ENCODE measurements at places on chromosomes 12 and 14. TPM values are rescaled to one million over a fixed set of nuclear protein-coding genes. Genes with fewer than 3 reads are reported as not detected.

The ASB8 gene
- 20.7 TPM for total RNA-seq

- H3K4me3 ChIP-seq = no peak overlapping the region
- H3K4me1 ChIP-seq = peaks cover 29% of the 10 kb centered on the region
- H3K27me3 ChIP-seq = no peaks in the 10 kb centered on the region
- no peak for DNase-seq
- H3K27ac ChIP-seq = no peak overlapping the region
- H3K36me3 ChIP-seq = no peaks in the 10 kb centered on the region
Observed at GRCh38 chr12:54592316-54592715, 3.9 kb upstream of the PPP1R1A start.

DNA sequence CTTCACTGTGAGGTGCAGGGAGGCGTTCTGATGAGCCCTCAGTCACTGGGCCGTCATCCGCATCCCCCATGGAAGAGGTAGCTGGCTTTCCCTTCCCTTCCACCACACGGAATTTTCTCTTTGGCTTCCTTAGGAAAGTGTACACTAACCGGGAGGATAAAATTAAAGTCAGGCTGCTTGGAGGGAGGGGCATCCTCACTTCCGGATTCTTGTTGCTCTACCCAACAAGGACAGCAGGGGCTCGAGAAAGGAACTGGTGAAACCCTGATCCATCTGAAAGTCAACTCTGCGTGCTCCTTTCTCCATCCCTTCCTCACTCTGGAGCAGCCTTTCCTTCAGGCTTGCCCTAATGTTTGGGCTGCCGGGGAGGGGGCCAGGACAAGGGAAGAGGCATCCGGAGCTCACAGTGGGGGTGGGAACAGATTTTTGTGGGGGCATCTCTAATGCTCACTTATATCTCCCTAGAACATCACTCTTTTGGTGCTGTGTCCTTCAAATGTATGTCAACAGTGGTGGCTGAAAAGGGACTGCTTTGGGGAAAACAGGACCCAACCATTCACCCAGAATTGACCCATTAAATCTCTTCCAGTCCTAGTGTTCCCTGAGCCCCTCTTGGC lies 101.4 kb upstream of the FKBP4 start:
- no peak overlapping the region for H3K27ac ChIP-seq
- H3K27me3 ChIP-seq = no peaks in the 10 kb centered on the region
- H3K4me3 ChIP-seq = no peak overlapping the region

The CTSG gene
- 8.8 TPM for total RNA-seq

DNA sequence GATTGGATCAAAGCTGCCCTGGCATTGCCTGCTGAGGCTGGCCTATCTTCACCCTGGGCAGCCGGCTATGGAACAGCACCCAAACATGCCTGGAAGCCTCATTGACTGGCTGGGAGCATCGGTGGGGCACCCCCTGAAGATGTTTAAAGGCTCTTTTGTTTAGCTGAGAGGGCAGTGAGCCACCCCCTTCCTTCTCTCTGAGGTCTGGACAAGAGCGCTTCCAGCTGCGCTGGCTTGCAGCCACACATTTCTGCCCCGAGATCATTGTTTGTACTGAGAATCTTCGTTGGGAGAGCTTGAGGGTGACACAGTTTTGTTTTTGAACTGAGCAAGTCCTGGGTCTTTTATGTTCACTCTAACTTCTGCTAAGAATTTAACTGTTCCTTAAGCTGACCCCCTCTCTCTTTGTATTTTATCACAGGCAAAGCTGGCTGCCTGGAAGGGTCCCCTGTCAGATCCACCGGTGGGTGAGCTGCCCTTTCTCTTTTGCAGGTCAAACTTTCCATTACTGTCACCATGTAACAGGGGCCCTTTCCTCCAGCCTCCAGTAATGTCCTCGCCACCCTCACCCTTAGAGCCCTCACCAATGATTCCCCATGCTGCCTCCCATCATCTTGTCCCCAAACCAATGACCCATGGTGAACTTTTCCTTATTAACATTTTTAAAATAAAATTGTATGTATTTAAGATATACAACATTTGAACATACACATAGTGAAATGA lies 212.2 kb downstream of the KIF26A start:
- no peak overlapping the region for H3K4me3 ChIP-seq
- H3K27me3 ChIP-seq = no peaks in the 10 kb centered on the region
- no peak overlapping the region for H3K27ac ChIP-seq
- no peaks in the 10 kb centered on the region for H3K36me3 ChIP-seq

The RGS6 gene
- total RNA-seq = 1.4 TPM

The MAPK1IP1L gene
- total RNA-seq = 57.0 TPM

The SPATS2 gene
- 31.4 TPM for total RNA-seq

DNA sequence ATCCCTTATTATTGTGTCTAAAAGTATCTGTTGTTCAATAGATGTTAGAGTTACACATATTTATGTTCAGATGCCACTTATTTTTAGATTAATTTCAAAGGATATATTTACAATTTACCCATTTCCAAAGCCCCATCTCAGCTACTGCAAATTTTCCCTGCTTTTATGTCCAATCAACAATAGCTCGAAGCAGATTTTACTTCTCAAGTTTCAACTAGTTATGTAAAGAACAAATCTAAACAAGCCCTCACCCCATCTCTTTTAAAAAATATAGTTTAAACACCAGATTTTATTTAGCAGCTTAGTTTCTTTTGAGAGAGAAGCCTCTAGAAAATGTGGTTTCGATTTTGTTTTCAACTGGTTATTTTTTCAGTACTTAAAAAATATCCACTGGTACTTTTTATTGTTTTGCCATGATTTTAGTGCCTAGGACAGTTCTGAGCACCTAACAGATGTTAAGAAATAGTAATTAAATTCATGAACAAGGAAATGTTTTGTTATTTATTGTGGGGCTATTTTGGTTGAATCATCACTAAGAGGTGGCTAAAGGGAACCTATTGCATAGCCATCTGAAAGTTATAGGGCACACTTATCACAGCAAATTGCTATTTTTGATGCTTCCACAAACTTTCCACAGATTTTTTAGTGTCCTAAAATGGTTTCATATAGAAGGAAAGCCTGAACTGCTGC lies 96.2 kb upstream of the BMP4 start:
- H3K36me3 ChIP-seq = no peaks in the 10 kb centered on the region
- no peaks in the 10 kb centered on the region for H3K27me3 ChIP-seq
- no peak for DNase-seq
- H3K27ac ChIP-seq = no peak overlapping the region
- no peak overlapping the region for H3K4me3 ChIP-seq
- no peaks in the 10 kb centered on the region for H3K4me1 ChIP-seq

The SLC25A21 gene
- not detected for total RNA-seq

GRCh38 chr14:68806526-68807147 lies 13.8 kb upstream of the ZFP36L1 start:
- peaks cover 15% of the 10 kb centered on the region for H3K4me1 ChIP-seq
- no peaks in the 10 kb centered on the region for H3K27me3 ChIP-seq
- H3K36me3 ChIP-seq = no peaks in the 10 kb centered on the region
- no peak overlapping the region for H3K4me3 ChIP-seq
- no peak for DNase-seq
- H3K27ac ChIP-seq = peak overlapping the region; percentile 79

DNA sequence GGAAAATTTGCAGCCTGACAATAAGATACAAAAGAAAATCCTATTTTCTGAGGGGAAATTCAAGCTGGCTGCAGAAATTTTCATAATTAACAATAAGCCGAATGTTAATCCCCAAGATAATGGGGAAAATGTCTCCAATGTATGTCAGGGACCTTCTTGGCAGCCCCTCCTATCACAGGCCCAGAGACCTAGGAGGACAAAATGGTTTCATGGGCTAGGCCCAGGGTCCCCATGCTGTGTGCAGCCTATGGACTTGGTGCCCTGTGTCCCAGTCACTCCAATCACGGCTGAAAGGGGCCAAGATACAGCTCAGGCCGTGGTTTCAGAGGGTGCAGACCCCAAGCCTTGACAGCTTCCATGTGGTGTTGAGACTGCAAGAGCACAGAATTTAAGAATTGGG lies 11.2 kb downstream of the C12orf50 start:
- no peaks in the 10 kb centered on the region for H3K4me1 ChIP-seq
- no peak overlapping the region for H3K27ac ChIP-seq
- no peak for DNase-seq
- no peaks in the 10 kb centered on the region for H3K27me3 ChIP-seq
- no peaks in the 10 kb centered on the region for H3K36me3 ChIP-seq

The KRT8 gene
- 130 TPM for total RNA-seq

The PSMB11 gene
- not detected for total RNA-seq

GRCh38 chr12:64019101-64019500 lies 174.6 kb downstream of the SRGAP1 start:
- no peaks in the 10 kb centered on the region for H3K4me1 ChIP-seq
- no peaks in the 10 kb centered on the region for H3K36me3 ChIP-seq
- H3K27ac ChIP-seq = no peak overlapping the region
- no peak for DNase-seq
- H3K4me3 ChIP-seq = no peak overlapping the region

GRCh38 chr14:58738189-58738836 lies 100.6 kb downstream of the DACT1 start:
- DNase-seq = no peak
- no peaks in the 10 kb centered on the region for H3K27me3 ChIP-seq
- H3K4me3 ChIP-seq = no peak overlapping the region
- no peak overlapping the region for H3K27ac ChIP-seq
- peaks cover 19% of the 10 kb centered on the region for H3K4me1 ChIP-seq

GRCh38 chr12:127008755-127009403 lies 1258.1 kb upstream of the TMEM132C start:
- H3K27ac ChIP-seq = no peak overlapping the region
- no peaks in the 10 kb centered on the region for H3K27me3 ChIP-seq
- no peaks in the 10 kb centered on the region for H3K4me1 ChIP-seq
- no peak overlapping the region for H3K4me3 ChIP-seq
- DNase-seq = no peak
- no peaks in the 10 kb centered on the region for H3K36me3 ChIP-seq

GRCh38 chr14:59630288-59630963 lies 53.8 kb upstream of the CCDC175 start:
- H3K36me3 ChIP-seq = no peaks in the 10 kb centered on the region
- H3K27me3 ChIP-seq = no peaks in the 10 kb centered on the region
- peaks cover 3% of the 10 kb centered on the region for H3K4me1 ChIP-seq
- peak overlapping the region; percentile 41 for H3K27ac ChIP-seq
- peak; percentile 41 for DNase-seq
- H3K4me3 ChIP-seq = peak overlapping the region; percentile 80

- no peak overlapping the region for H3K4me3 ChIP-seq
- H3K27ac ChIP-seq = no peak overlapping the region
- no peak for DNase-seq
- no peaks in the 10 kb centered on the region for H3K27me3 ChIP-seq
Observed at GRCh38 chr12:94242901-94243300, 94.5 kb downstream of the PLXNC1 start.

DNA sequence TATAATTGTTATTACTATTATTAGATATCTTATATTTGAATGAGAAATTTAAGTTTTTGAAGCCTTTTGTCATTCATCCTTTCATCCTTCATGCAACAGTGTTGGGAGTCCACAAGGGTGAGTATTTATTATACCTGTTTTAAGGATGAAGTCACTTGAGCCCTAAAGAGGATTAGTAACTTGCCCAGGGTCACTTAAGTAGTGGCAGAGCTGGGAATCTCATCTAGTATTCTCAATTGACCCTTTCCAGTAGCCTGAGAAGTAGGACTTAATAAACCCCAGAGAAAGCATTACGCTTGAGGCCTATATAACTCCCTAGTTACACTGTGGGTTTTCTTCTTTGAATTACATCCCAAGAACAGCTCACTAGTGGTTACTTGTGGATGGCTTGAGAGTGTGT lies 119.8 kb downstream of the SRGAP1 start:
- H3K4me1 ChIP-seq = peaks cover 17% of the 10 kb centered on the region
- no peak overlapping the region for H3K27ac ChIP-seq
- DNase-seq = no peak
- no peak overlapping the region for H3K4me3 ChIP-seq
- no peaks in the 10 kb centered on the region for H3K27me3 ChIP-seq

DNA sequence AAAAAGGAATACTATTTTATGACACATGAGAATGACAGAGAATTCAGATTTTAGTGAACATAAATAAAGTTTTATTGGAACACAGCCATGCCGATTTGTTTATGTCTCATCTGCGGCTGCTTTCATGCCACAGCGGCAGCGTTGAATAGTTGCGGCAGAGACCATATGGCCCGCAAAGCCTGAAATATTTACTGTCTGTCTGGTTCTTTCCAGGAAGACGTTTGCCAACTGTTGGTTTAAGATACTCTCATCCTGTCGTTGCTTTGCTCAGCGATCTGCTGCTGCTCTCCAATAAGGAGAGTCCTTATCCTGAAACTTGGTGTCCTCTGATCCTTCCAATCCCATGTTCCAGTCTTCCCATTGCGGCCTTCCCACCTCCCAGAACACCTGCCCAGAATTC lies 89.9 kb downstream of the SLC24A4 start:
- no peak for DNase-seq
- no peak overlapping the region for H3K4me3 ChIP-seq
- no peak overlapping the region for H3K27ac ChIP-seq
- peaks cover 32% of the 10 kb centered on the region for H3K4me1 ChIP-seq
- H3K36me3 ChIP-seq = no peaks in the 10 kb centered on the region
- no peaks in the 10 kb centered on the region for H3K27me3 ChIP-seq

The TMEM63C gene
- total RNA-seq = not detected

DNA sequence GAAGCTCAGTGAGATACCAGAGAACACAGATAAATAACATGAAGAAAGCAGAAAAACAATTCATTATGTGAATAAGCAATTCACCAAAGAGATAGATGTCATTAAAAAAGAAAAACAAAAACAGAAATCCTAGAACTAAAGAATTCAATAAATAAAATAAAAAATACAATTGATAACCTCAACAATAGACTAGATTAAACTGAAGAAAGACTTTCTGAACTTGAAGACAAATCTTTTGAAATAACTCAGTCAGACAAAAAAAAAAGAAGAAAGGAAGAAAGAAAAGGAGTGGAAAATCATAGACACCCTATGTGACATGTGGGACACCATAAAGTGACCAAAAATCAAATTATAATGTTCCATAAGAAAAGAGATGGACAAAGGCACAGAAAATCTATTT lies 14.0 kb upstream of the SLC38A1 start:
- H3K36me3 ChIP-seq = no peaks in the 10 kb centered on the region
- no peaks in the 10 kb centered on the region for H3K4me1 ChIP-seq
- no peak for DNase-seq
- H3K4me3 ChIP-seq = no peak overlapping the region

The KRT6C gene
- not detected for total RNA-seq

The SERPINA12 gene
- total RNA-seq = not detected

DNA sequence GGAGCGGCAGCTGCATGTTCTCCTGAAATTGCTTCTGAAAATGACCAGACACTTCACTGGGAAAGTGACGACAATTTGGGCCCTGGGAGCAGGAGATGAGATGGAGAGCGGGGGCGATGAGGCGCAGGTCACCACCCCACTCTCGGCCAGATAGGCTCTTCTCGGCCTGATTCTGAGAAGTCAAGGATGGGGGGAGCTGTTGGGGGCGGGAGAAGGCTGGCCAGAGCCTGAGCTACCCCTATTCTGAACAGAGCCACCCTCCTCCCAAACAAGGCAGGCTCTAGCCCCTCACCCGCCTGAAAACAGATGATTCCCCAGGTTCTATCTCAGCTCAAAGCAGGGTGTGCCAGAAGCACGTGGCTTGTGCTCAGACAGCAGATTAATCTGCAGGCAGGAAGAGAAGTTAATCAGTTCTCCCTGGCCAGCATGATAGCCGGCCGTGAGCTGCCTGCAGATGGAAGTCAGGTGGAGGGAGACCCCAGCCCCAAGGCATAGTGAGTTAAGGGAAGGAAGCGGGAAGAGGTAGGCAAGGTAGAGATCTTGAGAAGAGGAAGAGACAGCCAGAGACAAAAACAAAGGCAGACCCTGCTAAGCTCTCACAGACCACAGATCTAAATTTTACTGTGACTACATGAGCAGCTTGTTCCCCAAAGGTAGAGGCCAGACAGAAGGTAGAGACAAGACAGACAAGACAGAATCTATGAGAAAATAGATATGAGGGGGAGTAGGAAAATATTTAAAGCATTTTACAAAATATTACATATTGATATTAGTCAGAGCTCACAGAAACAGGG lies 10.9 kb upstream of the TAC3 start:
- no peak for DNase-seq
- no peak overlapping the region for H3K4me3 ChIP-seq
- no peaks in the 10 kb centered on the region for H3K27me3 ChIP-seq
- H3K27ac ChIP-seq = no peak overlapping the region
- no peaks in the 10 kb centered on the region for H3K4me1 ChIP-seq
- H3K36me3 ChIP-seq = no peaks in the 10 kb centered on the region
